Lower leg skin (tissue), 4 donors: ENCODE measurements at places on chromosomes 2 and 18. TPM values are rescaled to one million over a fixed set of nuclear protein-coding genes. Genes with fewer than 3 reads are reported as not detected.

The FHOD3 gene
- 6.4 TPM for total RNA-seq

The DTNA gene
- 8.0 TPM for total RNA-seq

The EVA1A gene
- total RNA-seq, result 8.0 TPM

The INHA gene
- total RNA-seq, result 1.4 TPM

GRCh38 chr2:242060212-242060835, 190.8 kb downstream of the RTP5 start:
- DNase-seq, result no peak

The RAMP1 gene
- total RNA-seq, result 19.1 TPM

DNA sequence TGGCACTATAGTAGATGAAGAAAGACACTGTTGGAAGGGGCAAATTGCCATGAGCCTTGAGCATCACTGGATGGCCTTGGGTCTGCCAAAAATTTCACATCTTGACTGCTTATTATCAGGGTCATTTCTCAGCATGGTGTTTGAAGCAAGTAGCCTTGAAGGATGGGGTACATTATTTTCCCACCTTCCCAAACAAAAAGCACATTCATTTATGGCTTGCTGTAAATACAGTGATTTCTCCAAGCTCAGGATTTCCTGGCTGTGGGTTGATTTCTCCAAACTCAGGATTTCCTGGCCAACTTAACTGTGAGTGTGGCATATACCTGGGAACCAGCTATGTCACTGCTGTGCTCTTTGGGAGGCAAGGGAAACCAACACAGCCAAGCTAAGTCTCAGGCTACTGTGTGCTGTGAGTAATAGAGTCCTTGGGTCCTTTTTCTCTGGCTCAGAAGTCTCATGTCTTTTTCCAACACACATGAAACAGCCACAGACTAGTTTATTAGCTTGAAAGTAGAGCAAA, 116.6 kb downstream of the SPHKAP start:
- no peak for DNase-seq

DNA sequence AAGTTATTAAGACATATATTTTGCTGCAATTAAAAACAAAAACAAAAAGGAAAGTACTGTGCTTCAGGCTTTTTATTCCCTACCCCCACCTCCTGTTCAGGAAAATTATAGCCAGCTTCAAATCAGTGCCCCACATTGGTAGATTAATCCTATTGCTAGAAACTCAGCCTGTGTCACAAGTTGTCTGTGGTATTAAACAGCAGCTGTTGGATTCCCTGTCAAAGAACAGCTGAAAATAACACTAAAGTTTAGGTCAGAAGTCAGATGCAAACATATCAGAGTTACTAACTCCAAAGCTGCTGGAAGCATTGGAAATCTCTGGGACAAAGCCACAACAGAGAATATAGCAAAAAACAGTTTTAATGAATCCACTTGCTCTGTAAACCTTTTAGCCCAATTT, 818 bp upstream of the CCDC141 start:
- DNase-seq, result no peak

DNA sequence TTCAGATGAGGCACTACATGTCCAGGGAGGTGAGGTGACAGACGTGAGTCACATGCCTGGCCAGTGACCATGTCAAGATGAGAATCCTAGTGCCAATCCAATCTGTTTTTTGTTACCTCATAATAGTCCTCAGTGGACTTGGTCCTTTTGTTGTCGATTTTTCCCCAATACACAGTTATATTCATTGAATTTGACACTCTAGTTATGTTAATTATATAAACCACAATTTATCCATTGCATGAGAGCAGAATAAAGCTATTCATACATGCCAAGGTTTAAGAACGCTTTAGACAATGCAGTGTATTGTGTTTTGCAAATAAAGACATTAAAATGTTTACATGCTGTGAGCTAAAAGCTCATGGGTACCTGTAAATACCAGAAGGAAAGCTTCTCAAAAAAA, 21.6 kb upstream of the TMEFF2 start:
- no peak for DNase-seq

GRCh38 chr18:8276406-8276805, 332.8 kb upstream of the RAB12 start:
- no peak for DNase-seq

DNA sequence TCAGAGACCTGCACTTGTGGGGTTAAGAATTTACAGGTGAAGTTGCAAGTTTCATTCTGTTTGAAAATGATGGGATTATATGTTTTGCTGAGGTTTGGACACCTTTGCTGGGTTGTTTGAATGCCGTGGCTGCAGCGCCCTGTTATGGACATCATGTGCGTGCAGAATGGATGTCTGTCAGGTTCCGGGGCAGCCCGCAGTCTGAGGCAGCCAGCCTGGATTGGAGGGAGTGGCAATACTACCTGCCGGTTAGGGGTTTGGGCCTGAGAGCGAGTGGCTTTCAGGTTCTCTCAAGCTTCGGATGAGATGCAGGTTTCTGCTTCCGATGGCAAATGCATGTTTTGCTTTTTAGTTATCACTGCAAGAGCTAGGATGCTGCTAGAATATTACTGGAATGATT, 1.1 kb downstream of the CASP8 start:
- DNase-seq, result no peak

GRCh38 chr18:24432618-24433017, 6.1 kb downstream of the IMPACT start:
- no peak for DNase-seq

- no peak for DNase-seq
These were observed 21.2 kb downstream of the TUBB6 start for GRCh38 chr18:12329125-12329698.

GRCh38 chr2:6370753-6371551, 494.8 kb downstream of the CMPK2 start:
- DNase-seq, result no peak

DNA sequence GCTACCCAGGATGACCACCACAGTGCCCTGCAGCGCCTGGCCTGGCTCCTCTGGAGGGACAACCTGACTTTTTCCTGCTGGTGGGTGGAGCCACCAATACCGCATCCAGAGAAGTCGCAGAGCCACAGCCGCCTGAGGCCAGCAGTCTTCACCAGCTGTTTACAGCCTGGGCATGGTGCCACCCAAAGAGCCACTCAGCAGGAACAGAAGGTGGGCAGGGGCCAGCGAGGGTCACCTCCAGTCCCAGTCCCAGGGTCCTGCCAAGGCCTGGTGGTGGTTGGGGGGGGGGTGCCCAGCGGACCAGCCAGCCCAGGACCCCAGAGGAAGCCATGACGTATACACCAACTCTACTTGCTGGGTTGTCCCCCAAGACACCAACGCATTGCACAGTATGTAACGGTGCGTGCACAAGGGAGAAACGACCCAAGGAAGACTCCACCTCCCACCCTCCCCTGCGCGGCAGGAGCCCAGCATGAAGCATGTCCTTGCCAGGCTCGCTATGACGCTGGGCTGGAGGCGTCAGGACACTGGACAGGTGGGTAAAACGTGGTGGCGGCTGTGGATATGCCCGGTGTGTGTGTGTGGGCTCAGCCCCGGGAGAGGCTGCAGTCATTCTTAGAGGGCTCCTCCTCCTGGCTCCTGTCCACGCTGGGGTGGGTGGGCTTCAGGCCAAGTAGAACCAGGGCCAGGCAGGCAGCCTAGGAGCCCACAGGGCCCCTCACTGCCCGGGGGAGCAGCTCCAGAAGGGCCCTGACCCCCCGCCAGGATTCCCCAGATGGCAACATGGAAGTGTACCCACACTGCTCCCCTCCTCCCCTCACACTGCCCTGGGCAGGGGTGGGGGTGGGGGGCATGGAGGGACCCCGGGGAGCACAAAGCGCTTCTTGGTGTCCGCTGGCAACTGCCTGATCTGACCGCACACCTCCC, 49.3 kb downstream of the HS6ST1 start:
- DNase-seq, result peak; percentile 80

The KCNIP3 gene
- 20.4 TPM for total RNA-seq

The SRD5A2 gene
- total RNA-seq, result not detected

GRCh38 chr2:227411320-227411989, 23.7 kb upstream of the SCYGR1 start:
- no peak for DNase-seq

The MRPS9 gene
- total RNA-seq, result 16.1 TPM

The ANKRD30B gene
- not detected for total RNA-seq

- no peak for DNase-seq
These were observed 44.5 kb downstream of the EML6 start for GRCh38 chr2:54767921-54768320.

- no peak for DNase-seq
These were observed 172.2 kb upstream of the SETBP1 start for GRCh38 chr18:44508474-44508873.

DNA sequence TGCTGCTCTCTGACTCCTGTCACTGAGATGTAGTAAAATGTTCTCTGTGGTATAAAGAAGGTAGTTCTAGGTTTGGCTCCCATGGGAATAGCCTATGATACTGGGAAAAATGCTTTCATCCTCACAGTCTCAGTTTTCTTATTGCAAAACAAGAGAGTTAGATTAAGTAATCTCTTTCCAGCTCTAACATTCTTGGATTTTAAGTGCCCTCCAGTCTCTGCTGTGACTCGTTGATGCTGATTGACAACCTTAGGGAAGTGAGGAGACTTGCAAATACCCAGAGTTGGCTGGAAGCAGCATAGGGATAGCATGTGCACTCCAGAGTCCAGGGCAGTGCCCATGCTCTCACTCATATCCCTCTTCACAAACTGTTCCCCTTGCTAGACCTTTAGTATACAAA, 534.9 kb downstream of the SLC4A3 start:
- DNase-seq, result no peak

DNA sequence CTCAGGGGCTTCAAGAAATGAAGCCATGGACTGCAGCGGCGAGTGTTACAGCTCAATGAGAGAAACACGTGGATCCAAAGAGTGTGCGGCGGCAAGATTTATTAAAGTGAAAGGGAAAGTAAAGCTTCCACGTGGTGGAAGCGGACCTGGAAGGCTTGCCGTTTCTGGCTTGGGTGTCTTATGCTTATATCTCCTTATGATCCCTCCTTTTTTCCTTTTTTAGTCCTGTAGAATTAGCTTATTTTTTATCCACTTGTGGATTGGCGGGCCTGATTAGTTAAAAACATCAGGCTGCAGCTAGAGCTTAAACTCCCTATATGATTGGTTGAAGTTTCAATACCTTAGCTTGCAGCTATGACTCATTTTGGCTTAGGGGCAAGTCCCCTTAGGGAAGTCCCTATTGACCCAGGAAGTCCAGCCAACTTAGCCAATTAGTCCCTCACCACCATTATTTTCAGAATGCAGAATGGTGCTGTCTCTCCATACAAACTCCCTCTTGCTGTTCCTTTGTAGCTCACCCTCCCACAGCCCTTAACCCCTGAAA, 11.6 kb upstream of the HNMT start:
- no peak for DNase-seq

DNA sequence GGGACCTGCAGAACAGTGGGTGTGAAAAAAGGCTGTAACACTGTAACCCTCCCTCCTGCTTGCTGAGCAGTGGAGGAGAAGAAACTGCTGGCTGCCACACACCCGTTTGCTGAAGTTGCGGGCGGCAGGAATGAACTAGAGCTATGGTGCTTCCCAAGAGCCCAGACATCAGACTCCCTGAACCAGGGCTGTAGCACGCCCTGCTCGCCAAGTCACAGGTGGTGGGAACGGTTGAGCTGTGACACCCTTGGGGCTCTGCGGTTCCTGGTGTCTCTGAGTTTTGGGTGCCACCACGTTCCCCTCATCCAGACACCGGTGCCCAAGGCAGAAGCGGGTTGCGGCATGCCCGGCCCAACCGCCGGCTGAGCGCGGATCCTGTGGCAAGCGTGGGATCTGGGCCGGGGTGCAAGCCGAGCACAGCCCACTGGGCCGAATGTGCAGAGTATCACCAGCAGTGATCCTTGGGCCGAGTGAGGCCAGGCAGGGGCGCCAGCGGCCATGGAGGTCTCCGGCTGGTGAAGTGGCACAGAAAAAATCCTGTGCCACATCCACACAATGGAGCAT, 15.0 kb upstream of the ADI1 start:
- DNase-seq, result peak; percentile 71

DNA sequence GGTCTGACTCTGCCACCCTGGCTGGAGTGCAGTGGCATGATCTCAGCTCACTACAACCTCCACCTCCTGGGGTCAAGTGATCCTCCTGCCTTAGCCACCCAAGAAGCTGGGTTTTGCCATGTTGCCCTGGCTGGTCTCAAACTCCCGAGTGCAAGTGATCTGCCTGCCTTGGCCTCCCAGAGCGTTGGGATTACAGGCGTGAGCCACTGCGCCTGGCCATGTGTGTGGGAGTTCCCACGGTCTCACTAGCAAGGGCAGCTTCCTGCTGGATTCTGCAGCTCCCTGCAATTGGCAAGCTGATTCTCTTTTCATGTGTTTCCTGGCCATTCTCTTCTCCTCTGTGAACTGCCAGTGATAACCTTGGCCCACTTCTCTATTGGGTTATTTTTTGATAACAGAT, 84.0 kb downstream of the USP40 start:
- DNase-seq, result peak; percentile 46

GRCh38 chr18:26536032-26536431, 12.3 kb downstream of the KCTD1 start:
- DNase-seq, result no peak

The IER3IP1 gene
- total RNA-seq, result 14.5 TPM

The NMS gene
- not detected for total RNA-seq

DNA sequence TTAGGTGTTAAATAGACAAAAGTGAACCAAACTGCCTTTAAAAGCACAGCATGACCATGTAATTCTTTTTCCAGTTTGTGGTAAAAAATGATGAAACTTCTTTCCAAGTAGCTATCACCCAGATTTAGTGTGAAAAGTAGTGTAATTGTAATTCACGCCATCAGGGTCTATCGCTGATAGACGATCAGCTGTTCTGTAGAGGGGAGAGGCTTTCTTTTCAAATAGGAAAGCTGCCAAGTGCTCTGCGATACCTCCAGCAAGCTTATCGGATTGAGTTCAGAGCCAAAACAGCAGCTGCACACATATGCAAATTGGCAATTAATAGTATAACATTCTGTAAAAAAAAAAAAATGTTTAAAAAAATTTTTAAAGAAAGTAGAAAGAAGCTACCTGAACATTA, 61.9 kb upstream of the PSMD14 start:
- DNase-seq, result no peak

DNA sequence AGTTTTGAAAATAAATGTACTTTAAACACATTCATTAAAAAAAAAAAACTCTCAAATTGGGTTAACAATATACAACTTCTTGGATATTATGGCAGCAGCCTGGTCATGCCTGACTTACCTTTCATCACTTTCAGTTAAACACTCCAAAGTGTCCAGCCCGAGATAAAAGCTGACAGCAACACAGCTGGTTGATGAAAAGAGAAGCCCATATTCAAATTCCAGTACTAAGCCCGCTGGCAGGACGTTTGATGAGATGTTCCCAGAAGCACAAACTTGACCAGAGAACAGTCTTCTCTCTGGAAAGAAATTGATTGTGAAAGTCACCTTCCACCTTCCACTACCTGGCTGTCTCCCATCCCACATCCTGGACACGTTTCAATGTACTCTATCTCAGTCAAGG, 586.3 kb downstream of the TDRD15 start:
- DNase-seq, result no peak

DNA sequence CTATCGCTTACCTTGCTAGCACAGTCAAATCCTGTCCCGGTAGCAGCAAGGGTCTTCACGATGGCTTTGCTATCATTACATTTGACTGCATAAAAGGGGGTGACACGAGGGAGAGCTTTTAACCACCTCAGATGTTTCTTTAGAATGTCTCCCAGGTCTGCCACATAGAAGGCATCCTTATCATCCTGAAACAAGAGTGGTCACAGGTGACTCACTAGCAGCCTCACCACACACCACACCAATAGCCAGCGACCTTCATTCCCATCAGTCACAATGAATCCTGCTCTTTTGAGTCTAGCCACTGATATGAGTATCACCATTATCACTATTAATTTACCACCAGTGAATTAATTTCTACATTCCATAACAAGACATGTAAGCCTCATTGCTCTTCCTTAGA, 3.7 kb downstream of the ODC1 start:
- no peak for DNase-seq

- DNase-seq, result no peak
These were observed 88.5 kb downstream of the PRKCE start for GRCh38 chr2:45739796-45740485.
